ENCODE measurements at places on chromosomes 2 and 18.

DNA sequence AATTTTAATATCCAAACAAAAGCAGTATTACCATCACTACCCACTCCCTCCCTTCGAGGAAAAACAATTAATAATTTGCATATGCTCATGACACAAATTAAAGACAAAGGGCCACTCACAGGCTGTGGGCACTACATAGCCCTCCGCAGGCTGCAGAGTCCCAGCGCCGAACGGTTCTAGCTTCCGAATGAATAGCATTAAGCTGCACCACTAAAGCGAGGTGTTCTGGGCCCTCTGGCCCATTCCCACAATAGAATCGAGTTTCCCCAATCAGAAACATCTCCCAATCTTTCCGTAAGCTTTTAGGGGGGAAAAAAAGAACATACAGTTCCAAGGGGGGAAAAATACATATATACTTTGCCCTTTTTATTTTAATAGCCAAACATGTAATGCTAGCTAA, 14.5 kb upstream of the SIX3 start:
- no peak for DNase-seq

GRCh38 chr2:137706786-137707613, 257.3 kb upstream of the HNMT start:
- peak; percentile 19 for DNase-seq

DNA sequence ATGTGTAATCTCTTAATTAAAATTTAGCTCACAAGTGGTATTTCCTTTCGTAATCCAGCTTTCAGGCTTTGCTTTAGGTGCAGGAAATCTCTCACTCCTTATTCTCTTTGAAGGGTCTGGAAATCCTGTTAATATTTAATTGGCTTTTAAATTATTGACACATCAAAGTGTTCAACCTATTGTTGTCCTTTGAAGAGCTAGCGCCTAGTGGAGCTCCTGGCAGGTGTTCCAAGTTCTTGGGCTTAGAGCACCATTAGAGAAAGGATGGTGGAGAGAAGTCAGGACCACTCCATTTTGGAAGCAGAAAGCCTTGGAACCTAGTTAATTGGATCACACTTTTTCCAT, 92.4 kb downstream of the CABLES1 start:
- DNase-seq, result no peak

GRCh38 chr18:73880387-73880786, 267.2 kb downstream of the FBXO15 start:
- no peak for DNase-seq

- DNase-seq, result no peak
Measured at GRCh38 chr18:52437161-52437560, 97.2 kb downstream of the DCC start.

All from RPMI8226 (cell line).